ENCODE measurements at places on chromosomes 3 and 15.

- no peak for DNase-seq
These were observed 31.0 kb downstream of the LOXL1 start for GRCh38 chr15:73957276-73957675.

- no peak for DNase-seq
These were observed 217.3 kb downstream of the RORA start for GRCh38 chr15:61011576-61012336.

DNA sequence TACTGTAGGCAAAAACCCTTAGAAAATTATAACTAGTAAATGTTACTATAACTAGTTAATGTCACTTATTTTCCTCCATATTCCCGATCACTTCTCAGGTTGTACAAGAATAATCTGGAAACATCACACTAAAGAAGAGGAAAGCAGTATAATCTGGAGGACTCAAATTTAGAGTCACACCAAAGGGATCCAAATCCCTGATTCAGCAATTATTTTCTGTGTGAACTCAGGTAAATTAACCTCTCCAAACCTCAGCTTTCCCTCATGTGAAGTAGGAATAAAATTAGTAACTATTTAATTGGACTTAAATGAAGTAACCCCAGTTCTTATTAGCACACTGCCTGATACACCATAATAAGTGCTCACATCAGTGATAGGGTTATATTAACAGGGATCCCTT, 170.1 kb upstream of the NECTIN3 start:
- DNase-seq, result no peak

DNA sequence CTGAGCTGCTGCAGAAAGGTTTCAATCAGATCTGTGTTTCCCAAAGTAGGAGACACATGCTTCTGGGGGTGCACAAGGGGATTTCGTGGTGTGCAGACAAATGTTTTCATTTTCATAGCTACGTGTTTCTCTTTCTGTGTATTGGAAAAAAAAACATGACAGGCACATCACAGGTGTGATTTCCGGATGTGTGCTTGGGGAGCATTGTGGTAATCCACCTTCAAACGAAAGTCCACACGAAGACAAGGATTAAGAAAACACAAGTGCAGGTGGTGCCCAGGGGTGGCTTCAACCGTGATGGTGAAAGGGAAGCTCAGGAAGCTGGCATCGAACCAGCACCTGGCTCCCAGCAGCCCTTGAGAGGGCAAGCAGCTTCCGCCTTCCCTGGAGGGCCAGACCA, 164.6 kb upstream of the LINGO1 start:
- DNase-seq, result no peak

DNA sequence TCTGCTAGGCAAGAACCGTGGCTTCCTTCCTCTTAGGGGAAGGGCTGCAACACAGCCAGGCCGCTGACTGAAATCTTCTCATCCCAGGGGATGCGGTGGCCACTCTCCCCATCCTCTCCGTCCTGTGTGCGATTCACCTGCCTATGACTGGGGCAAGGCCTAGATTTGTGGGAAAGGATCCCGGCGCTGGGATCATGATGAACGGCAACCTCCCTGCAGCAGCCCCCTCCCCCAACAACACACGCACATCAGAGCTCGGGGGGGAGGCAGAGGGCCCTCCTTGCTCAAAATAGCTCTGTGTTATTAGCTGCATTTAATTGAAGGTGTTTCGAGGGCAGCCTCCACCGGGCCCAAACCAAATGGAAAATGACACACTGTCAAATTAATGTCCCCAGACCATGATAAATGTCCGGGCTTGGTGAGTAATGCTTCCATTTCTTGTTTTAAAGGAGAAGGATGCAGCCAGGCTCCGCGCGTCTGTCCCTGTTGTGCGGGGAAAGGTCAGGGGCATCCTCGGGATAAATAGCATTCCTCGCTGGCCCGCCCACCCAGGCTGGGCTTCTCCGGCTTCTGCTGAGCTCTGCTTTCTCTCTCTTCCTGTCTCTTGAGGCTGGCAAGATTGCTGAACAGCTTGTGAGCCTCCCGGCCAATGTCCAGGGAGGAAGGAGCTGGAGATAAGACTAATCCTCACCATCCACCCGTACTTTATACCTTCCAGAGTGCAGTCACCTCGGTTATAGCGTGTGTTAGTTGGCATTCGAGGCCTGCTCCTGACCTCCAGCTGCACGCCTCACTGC, 56.4 kb upstream of the TLE3 start:
- peak; percentile 84 for DNase-seq

DNA sequence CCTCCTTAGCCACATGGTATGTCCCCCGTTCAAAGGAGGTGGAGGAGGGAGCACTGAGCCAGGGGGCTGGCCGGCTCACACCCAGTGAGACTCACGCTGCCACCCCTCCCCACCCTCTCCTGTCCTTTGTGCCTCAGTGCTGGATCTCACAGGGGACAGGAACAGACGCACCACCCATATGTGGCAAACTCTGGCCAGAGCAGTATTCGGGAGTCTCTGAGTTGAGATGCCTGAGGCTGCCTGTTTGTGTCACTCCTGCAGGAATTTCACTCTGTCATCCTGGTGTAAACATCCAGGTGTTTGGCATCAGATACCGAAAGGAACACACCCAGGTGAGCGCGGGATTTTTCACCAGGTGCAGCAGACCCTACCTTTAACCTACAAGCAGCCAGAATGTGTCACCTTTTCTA, 25.7 kb downstream of the RGMA start:
- no peak for DNase-seq

DNA sequence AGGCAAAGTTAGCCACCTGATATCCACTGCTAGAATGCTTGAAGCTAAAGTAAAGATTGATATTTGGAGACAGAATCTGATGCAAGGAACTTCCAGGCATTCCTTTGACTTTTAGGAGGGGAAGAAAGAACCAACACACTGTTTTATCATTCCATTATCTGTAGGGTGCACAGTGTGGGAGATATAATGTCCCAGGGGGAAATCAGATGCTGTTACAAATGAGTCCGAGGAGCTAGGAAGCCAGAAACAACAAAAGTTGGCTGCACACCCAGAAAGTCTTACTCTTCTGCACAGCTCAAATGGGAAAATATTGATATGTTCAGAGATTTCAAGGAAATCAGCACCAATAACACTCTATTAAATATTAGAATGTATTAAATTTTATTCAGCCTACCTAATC, 113.6 kb upstream of the ROBO1 start:
- DNase-seq, result no peak

DNA sequence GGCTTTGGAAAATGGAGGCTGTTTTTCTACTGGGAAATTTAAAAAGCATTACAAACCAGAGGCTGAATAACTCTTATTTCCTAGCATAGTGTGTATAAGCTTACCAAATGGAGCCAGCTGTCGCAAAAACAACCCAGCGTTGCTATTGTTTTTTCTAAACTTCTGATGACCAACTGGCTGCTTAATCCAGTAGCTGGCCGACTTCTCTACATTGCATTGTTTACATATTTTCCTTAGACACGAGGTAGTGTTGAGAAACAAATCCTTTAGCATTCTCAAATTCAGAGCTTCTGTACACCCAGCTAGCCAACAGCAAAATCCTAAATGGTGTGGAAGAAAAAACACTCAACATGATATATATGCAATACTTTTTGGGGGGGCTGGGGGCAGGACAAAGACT, 161.0 kb upstream of the ADAMTS9 start:
- no peak for DNase-seq

- DNase-seq, result no peak
These were observed 219.9 kb downstream of the GAP43 start for GRCh38 chr3:115843206-115843605.

All from Peyer's patch (tissue), 4 donors.